ENCODE measurements at places on chromosomes 11 and 22. TPM values are rescaled to one million over a fixed set of nuclear protein-coding genes. Genes with fewer than 3 reads are reported as not detected.

DNA sequence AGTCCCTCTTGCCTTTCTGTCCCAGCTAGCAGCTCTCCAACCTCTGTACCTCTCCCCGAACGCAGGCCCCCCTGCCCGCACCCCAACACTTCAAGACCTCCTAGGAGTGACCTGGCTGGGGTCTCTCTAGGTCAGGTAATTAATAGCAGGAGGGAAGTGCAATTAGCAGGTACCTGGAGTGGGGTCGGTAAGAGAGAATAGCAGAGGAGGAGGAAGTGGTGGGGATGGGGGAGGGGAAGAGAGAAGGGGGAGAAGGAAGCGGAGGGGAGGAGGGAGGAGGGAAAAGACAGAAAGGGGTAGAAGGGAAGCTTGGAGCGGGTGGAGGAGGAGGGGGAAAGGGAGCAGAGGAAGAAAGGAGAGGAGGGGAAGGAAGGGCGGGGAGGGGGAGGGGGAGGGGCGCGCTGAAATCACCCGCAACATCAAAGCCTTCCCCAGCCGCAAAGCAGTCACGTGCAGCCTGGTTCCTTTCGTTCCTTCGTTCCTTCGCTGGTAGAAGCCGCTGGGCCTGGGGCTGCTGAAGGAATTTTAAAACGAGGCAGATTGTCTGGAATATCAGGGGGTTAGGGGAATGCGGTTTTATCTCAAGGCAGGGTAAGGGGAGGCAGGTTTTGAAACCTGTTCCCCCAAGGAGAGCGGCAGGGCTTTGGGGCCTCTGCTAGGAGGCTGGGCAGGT is 29.3 kb upstream of the TCF20 start:
- peak; percentile 25 for DNase-seq

DNA sequence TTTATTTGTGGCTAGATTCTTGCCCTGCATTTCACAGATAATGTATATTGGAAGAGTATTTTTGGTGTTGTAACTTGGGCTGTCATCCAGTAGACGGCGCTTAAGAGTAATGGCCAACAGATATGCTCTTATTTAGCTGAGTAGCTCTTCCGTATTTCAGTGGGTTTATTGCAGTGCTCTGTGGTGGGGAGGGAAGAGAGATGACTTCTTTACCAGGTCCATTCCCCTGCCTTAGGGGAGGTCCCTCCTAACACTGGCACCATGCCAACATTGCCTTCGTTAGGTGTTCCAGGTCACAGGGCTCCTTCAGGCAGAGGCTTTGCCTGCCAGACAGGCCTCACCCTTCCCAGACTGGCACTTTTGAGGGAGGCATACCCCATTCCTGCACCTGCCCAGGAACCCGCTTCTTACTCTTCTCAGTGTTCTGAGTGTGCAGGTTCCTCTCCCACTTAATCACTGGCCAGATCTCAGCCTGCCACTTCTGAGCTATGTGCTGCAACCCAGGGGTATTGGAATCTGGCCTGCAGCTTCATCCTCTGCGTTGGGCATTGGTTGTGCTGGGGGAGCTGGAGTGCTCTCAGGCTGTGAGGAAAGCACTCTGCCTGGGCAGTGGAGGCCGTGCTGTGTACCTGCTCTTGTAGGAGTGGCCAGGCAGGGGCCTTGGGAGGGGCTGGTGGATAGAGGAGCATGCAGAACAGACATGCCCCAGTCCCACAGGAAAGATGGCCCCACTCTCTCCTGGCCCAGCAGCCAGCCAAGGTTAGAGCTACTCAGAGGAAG is 29.4 kb upstream of the SLN start:
- no peak for DNase-seq

DNA sequence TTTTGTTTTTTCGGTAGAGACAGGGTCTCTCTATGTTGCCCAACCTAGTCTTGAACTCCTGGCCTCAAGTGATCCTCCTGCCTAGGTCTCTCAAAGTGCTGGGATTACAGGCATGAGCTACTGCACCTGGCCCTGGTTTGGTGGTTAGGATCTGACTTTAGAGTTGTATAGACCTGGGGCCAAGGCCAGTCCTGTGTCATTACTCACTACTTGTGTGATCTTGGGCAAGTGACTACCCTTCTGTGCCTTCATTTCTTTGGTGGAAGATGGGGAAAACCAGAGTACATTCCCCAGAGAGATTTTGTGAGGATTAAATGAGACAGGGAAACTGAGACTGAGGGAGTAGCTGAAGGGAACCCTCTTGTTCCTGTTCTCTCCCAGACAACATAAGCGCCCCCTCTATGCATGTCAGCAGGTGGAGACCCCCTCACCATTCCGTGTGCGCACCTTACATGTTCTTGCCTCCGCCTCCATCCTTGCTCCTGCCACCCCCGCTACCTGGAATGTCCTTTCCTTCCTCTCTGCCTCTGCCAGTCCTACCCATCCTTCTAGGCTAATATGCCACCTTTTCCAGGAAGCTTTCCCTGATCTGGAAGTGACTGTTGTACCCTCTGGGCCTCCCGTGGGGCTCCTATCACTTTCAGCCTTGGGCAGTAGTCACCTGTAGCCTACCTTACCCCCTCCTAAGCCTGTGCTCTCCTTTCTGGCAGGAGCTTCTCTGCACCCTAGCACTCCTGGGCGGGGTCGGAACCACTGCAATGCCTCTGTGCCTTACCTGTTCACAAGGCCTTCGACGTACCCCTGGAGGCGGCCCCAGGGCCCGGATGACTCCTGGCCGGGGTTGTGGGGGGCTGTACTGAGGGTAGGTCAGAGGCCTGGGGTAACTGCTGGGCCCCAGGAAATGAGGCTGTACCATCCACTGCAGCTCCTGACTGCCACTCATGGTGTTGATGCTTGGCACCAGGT is 3.9 kb downstream of the FOSL1 start:
- DNase-seq: no peak

DNA sequence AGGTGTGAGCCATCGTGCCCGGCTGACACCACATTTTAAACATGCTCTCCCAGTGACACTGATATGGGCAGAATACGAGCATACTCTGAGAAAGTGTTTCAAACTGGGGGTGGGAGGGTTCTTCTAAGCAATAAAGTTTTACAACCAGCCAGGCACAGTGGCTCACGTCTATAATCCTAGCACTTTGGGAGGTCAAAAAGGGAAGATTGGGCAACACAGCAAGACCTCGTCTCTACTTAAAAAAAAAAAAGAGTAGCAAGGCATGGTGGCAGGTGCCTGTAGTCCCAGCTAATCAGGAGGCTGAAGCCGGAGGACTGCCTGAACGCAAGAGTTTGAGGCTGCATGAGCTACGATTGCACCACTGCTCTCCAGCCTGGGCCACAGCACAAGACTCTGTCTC is 2.2 kb downstream of the GANAB start:
- DNase-seq: no peak

GRCh38 chr11:60838132-60838531 is 3.8 kb upstream of the CCDC86 start:
- DNase-seq: no peak

The KCNJ11 gene
- total RNA-seq: 3.8 TPM

DNA sequence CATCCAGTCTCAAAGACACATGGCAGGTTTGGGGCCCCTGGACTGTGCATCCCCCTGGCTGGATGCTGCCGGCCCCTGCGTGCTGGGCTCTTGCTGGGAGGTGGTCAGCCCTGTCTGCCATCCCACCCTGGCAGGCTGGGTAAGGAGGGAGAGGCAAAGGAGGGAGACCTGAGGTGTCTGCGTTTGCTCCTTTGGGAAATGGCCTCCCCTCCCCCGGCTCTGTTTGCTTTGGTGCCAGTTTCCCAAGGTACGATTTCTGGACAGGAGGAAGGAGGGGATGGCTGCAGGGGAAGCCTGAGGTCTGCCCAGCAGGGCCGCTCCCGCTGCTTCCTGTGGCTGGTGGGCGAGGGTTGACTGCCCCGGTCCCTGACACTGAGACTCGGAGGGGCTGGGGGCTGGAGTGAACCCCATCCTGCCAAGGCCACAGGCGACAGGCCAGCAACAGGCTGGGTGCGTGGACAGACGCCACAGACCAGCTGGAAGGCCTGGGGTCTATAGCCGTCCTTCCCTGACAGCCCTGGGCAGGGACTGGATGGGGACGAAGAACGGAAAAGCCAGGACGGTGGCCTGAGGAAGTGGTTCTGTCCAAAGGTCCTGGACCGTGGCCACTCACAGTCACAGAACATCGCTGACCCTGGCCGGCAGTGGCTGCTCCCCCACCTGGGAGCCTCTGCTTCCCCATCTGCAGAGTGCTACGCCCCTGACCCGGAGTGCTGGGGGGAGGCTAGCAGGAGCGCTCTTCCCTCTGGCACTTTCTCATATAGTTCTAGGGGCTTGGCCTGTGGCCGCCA is 38.0 kb downstream of the OSBPL5 start:
- DNase-seq: no peak

GRCh38 chr11:2523821-2524391 is 79.1 kb downstream of the KCNQ1 start:
- DNase-seq: peak; percentile 7

The NDUFA6 gene
- 42.6 TPM for total RNA-seq

- DNase-seq: no peak
Observed at GRCh38 chr11:15071556-15072255, 1.7 kb upstream of the CALCB start.

The ASCL2 gene
- total RNA-seq: 3.3 TPM

- no peak for DNase-seq
Observed at GRCh38 chr11:102967497-102967896, 12.0 kb upstream of the MMP13 start.

- no peak for DNase-seq
Observed at GRCh38 chr22:31436132-31436531, 36.7 kb downstream of the DRG1 start.

DNA sequence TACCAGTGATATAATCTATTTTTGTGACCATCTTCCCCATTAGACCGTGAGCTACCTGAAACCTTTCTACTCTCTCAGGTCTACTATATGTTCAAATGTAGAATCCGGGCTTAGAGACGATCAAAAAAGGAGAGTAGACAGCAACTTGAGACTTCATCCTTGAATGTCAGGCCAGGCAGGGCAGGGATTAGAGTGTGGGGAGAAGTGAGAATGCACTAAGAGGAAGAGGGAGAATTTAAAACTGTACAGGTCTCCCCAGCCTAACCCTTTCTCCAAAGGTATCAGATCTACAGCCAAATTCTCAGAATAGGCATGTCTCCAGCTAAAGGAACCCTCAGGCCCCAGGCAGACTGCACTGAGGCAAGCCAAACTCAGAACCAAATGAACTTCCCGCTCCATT is 935 bp downstream of the LAMTOR1 start:
- no peak for DNase-seq

The CLP1 gene
- 6.3 TPM for total RNA-seq

- DNase-seq: no peak
Observed at GRCh38 chr11:38282718-38283117, 1684.7 kb upstream of the RAG2 start.
